ENCODE measurements at places on chromosomes 3 and 15.

DNA sequence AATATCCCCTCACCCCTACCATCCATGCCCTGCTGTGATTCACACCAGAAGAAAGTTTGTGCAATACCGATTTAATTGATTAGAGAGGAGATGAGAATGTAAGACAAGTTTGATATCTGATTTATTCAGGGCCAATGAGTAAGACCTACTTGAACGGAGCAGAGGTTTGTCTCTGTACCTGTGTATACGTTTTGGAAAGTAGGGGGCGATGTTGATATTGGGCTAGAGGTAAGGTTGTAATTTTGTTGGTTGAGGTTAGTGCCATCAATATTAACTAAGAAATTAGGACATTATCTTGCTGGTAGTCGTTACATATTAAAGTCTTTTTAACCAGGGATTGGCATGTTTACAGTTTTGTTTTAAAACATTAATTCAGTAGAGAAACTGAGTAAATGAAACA is 20.5 kb downstream of the EAF2 start:
- no peak for DNase-seq

DNA sequence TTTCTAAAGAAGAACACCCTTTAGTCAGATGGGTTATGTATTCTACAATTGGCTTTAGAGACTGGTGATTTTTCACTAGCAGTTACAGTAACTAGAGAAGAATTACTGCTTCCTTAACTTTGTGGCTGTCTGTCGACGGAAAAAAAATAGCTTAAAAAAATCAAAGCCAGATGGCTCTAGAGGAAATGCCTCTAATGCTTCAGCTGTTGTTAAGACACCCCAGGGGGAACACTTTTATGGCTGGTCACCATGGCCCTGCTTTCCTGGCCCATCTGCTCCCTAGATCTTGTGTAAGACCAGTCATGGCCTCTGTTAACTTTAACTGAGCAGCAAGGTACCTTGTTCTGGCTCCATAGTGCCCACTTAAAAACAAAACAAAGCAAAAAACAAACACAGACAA is 198.6 kb upstream of the PLSCR5 start:
- peak; percentile 95 for DNase-seq

DNA sequence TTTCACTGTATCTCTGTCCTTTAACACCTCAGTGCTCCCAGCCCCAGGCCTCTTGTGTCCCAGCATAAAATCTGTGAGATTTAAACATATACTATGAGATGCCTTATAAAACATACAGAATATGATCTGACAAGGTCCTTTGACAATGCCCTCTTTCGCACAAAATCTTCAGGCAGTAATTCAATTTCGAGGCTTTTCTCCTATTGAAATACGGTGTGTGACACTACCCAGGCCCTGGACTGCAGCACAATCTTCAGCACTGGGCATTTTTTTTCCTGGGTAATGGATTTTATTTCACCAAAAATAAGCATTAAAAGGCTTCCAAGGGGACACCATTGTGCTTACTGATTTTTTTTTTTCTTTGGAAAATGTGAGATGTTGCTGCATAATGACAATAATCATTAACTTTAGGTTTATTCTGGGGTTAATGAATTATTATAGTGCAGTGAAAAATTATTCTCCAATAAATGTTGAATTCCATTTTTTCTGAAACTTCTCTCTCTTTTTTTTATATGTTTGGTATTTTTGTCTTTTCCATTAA is 40.9 kb upstream of the FAM3D start:
- no peak for DNase-seq

DNA sequence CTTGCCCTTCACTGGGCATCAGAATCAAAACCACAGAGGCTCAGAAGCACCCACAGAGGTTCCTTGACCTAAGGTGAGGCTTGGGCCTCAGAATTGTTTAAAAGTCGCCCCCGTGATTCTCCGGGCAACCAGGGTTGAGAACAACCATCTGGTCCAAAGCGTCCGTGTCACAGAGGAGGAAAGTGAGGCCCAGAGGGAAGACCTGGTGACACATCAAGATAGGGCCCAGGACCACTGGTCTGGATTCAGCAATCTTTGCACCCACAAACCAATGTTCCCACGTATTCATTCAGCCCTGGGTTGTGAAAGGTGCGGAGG is 272.6 kb downstream of the UACA start:
- DNase-seq, result no peak

DNA sequence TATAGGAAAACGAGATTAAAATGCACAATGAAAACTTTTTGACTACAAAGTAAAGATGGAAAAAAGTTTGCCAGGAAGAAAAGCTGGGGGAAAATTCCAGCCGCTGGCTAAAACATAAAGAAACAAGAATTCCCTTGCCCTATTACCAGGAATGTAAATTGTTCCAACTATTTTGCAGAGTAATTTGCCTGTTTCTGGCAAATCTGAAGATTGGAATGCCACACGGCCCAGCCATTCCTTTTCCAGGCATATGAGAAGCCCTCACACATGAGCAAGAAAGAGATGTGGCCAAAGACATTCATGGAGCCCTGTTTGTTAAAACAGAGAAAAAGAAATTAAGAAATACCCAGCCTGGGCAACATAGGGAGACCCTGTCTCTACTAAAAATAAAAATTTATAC is 8.4 kb upstream of the GATA2 start:
- DNase-seq, result no peak

DNA sequence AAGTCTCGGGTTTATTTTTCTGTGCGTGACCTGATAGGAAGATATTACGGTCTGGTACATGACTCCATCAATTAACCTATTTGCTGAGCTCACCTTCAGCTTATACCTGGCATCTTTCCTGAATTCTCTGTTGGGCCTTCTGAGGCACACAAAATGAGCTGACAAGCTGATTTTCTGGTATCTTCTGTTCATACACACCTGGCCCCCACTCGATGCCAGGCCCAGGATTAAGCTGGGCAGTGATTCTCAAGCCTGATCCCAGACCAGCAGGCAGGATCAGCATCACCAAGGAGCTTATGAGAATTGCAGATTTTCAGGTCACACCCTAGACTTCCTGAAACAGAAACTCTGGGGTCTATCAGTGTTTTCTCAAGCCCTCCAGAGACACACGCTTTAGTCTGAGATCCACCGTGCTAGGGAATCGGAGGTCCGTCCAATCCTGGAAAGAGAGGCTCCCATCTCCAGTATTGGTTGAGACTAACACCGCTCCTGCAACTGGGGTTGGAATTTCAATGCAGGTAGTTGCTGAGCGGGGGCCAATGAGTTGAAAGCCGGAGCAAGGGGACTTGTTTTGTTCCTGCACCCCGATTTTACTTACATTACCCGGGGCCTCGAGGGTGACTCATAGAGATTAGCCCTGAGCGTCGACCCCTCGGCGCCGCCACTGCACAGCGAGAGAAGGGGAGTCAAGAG is 636 bp upstream of the EIF1B start:
- DNase-seq, result no peak

DNA sequence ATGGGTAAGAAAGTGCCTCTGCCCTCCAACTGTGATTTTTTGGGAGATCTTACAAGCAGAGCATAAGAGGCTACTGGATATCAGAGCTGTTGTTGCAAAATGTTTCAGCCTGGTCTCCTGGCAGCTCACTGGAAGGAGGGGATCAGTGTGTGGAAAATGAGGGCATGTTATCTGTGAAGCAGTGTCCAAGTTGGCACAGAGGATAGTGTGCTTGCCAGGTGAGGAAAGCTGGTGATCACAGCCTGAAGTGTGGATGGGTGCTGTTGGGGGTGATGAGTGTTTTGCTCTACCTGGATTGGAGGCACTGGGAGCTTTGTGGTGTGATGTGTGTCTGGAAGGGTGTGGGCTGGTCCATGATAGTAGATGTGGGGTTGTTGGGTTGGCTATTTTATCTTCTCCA is 69.3 kb downstream of the MCTP2 start:
- no peak for DNase-seq

GRCh38 chr15:63422891-63423590 is 41.4 kb upstream of the CA12 start:
- no peak for DNase-seq

- no peak for DNase-seq
These were observed 133.5 kb upstream of the SGO1 start for GRCh38 chr3:20319551-20319950.

DNA sequence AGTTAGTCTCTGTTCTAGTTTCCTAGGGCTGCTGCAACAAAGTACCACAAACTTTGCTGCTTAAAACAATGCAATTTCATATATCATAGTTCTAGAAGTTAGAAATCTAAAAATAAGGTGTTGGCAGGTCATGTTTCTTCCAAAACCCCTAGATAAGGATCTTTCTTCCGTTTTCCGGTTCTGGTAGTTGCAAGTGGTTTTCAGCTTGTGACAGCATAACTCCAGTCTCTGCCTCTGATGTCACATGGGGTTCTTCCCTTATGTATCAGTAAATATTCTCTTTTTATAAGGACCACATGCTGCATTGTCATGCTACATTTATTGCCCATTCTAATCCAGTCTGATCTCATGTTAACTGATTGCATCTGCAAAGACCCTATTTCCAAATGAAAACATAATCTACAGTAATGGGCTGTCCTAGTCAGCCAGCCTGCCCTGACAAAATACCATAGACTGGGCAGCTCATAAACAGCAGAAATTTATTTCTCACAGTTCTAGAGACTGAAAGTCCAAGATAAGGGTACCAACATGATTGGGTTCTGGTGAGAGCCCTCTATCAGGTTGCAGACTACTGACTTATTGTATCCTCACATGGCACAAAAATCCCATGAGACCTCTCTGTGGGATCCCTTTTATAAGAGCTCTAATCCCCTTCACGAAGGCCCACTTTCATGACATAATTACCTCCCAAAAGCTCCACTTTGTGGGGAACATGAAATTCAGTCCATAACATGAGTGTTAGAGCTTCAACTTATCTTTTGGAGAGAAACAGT is 642.0 kb upstream of the NAALADL2 start:
- DNase-seq, result no peak

GRCh38 chr15:100250176-100250800 is 91.5 kb downstream of the ADAMTS17 start:
- no peak for DNase-seq

- no peak for DNase-seq
These were observed 32.3 kb downstream of the PDZRN3 start for GRCh38 chr3:73592154-73593144.

Measured in GM04503 (cell line).